ENCODE measurements at places on chromosomes 2 and 18.

- no peak for DNase-seq
Measured at GRCh38 chr18:73646772-73647171, 500.9 kb downstream of the FBXO15 start.

DNA sequence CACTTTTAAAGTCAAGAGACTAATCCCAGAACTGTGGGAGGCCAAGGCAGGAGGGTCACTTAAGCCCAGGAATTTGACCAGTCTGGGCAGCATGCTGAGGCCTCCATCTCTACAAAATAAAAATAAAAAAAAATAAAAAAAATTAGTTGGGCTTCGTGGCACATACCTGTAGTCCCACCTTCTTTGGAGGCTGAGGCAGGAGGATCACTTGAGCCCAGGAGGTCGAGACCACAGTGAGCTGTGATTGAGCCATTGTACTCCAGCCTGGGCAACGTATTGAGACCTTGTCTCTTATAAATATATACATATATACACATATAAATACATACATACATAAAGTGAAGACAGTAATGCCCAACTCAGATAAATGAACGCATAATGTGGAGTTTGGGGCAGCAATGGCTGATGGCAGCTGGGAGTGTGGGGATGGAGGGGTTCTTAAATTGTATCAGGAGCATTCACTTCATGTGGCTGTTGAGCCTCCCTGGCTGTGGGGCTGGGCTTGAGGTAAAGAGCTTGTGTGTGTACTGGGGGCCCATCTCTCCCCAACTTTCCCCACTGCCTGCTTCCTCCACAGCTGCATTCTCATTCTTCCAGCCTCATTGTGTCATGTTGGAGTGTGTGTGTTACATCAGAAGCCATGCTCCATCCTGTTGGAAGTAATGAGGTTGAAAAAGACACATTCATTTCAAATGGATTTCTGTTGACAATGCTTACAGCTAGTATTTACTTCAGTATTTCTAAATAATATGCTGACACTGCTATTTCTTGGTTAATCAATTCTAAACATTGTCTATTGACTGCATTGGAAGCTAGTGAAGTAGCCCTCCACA is 96.5 kb upstream of the HS6ST1 start:
- no peak for DNase-seq

DNA sequence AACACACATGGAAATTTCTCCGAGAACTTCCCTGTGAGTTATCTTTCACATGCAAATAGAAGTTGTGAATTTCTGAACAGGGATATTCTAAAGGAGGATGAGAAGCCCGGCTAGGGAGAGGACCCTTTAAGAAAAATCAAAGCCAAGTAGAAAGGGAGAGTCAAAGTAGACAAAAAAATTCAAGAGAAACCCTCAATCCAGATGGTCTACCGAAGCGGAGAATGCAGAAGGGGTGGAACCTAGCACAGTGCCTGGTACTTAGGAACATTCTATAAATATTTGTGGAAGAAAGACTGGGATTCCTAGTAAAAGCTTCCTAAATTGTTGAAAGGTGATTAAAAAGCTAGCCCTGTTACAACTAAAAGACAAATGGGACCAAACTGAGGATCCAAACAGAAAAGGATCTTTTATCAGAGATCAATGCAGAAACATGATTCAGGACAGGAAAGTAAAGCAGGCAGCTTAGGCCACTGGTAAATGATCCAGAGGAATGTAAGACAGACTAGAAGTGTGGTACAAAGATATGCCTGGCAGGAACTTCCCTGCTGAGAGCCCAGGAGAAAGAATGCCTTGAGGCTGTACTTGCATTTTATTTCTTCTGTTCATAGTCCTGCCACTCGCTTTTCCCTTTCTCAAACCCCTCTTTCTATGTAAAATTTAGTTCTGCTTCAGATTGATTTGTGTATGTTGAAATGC is 19.5 kb upstream of the GLS start:
- no peak for DNase-seq

GRCh38 chr2:68605939-68606338 is 37.4 kb upstream of the PROKR1 start:
- DNase-seq, result no peak

DNA sequence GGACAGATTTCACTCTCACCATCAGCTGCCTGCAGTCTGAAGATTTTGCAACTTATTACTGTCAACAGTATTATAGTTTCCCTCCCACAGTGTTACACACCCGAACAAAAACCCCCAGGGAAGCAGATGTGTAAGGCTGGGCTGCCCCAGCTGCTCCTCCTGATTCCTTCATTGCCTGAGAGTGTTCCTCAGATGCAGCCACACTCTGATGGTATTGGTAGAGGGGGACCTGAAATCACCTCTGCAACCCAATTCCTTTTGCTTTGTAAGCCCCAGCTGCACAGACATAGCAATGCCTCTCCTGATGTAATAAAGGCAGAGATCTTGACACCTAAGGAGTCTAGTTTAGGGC is 1529.8 kb downstream of the RPIA start:
- no peak for DNase-seq

- no peak for DNase-seq
Measured at GRCh38 chr18:37698508-37699040, 133.0 kb upstream of the CELF4 start.

- no peak for DNase-seq
Measured at GRCh38 chr2:234919711-234920110, 32.1 kb upstream of the SH3BP4 start.

DNA sequence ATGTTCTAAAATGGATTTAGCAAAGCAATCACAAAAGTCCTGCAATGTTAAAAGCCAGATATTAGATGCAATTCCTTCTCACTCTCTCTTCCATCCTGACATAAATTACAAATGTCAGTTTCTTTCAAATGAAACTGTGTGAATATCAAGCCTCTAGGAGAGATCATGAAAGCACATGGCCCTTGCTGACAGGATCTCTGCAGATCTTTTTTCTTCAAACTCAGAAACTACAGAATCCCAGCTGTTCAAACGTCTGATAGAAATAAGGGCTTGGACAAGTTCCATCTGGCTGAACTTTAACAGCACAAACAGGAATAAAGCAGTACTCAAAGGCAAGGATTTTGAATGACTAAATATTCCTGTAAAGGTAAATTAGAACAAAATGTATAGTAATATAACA is 47.6 kb downstream of the PDE1A start:
- no peak for DNase-seq

DNA sequence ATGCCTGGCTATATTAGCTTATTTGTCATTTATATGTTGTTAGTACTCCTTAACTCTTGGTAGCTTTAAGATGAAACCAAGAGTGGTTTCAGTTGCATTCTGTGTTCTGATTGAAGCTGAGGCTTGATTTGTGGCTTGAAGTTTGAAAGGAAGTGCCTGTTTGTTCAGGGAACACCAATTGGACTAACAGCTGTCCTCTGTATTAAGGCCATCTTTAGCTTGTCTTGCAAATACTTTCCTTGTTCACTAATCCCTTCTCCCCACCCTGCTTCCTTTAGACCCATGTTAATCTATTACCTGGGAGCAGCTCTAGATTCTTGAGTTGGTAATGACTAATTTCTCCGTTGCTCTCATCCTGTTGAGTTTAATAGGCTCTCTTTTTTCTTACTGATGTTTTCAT is 13.4 kb downstream of the ITGA6 start:
- DNase-seq, result no peak

GRCh38 chr2:66539452-66539851 is 104.5 kb downstream of the MEIS1 start:
- no peak for DNase-seq

DNA sequence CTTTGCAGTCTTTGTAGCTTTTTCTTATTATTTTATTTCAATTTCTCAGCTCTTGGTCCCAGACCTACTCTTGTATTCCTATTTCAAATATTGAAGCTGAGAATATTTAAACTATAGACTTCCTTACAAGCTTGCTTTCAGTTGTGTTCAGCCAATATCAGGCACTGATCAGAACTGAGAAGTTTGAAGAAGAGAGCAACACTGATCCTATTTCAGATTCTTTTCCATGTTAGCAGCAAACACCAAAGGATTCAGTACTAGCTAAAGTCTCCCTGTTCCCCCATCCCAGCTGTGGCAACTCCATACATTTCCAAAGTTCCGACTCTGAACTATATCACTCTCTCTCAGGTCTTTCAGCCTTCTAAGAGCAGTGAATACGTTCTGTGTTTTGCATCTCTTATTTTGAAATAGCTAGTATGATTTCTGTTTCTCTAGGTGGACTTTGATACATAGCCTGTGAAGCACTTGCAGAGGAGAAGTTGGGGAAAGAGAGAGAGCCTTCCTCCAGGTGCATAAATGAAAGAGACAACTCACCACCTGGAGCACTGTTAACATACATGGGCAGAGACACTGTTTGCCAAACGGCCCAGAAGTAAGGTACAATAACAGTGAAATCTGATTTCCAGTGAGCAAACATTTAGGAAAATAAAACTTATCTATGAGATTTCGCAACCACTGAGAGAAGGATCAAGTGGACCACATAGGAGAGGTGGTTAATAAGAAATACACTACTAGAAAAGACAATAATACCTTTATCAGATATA is 135.0 kb upstream of the ZNF804A start:
- DNase-seq, result no peak

GRCh38 chr2:80128080-80128479 is 176.5 kb downstream of the LRRTM1 start:
- DNase-seq, result no peak

GRCh38 chr2:144084114-144084661 is 435.7 kb downstream of the ZEB2 start:
- no peak for DNase-seq

DNA sequence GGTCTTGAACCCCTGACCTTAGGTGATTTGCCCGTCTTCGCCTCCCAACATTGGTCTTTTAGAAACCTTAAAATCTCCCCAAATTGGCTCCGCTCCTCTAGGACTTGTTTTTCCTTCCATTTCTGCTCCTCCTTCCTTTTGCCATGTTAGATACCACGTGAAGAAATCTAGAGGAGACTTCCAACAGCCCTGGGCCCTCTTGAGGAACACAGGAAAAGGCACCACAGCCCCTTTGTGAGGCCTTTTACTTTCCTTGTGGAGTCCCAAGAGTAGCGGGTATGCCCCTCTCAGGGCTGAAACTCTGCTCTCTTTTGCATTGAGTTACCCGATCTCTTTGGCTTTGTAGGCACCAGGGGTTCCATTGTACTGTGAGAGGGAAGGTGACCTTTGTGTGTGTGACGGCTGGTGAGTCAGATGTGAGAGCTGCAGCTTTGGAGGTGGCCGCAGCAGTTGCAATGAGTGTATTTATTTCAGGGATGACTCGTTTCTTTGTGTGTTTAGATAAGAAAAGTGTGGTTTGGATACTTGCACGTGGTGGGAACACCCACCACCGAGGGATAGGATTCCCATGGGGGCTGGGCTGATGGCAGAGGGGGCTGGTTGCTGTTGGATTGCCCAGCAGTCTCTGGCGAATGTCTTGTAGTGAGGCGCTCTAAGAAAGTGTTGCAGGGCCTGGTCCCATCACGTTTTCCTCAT is 218.4 kb upstream of the HS6ST1 start:
- DNase-seq, result no peak

DNA sequence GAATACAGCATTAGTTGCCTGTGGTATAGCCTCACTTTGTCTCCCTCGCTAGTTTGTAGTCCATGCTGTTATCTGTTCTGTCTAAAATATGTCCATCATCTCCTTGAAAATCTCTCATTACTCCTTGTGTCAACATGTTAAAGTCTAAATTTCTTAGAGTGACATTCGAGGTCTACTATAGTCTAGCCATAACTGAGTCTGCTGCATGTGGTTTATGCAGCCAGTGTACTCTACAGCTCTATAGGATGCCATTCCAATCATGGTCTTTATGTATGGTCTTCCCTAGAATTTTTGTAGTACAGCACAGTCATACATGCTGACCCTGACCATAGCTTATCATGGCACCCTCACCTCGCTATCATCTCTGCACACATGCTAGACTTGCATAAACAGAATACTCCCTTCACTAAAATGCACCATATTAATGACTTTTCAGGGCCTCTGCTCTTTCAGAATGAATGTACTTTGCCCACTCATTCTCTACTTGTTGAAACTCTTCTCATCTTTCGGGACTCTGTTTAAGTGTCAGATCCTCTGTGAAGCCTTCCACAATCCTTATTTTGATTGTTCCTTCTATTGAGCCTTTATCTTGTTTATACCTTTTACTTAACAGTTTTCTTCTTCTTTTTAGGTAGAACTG is 12.8 kb downstream of the TANK start:
- no peak for DNase-seq

- no peak for DNase-seq
Measured at GRCh38 chr2:25598911-25599310, 74.5 kb downstream of the DTNB start.

DNA sequence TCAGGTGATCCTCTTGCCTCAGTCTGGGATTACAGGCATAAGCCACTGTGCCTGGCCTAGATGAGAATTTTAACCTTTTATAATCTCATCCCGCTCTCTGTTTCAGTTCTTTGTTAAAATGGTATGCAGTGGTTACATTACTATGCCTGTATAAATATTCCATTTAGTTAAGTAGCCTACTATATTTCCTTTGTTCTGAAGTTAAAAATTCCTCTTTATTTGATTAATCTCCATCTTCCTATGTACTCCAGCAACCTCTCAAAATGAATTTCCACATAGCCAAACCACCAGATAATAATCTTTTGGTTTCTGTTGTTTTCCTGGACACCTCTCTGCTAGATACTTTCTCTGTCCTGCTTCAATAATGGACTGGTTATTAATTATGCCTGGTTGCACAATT is 15.8 kb downstream of the RAB10 start:
- no peak for DNase-seq

DNA sequence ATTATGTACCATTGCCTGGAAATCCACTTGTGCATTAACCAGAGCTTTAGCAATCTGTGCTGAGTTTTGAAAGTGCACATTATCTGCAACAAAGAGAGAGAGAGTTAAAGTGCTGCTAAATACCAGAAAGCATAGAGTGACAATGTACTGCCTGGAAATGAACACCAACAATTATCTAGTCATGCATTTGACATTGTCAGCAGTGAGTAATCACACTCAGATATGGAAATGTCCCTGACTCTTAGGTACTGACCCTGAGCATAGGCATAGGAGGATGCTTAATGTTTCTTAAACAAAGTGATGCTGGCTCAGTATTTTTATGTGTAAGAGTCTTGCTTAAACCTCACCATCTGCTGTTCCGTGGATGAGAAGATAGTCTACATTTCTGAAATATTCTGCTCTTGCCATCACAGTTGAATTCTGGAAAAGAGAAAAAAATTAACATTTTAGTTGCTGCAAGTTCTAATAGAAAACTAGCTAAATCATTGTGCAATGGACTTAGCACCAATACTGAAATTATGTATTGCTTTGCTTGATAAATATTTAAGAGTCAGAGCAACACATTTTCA is 20.8 kb upstream of the GCG start:
- DNase-seq, result no peak

DNA sequence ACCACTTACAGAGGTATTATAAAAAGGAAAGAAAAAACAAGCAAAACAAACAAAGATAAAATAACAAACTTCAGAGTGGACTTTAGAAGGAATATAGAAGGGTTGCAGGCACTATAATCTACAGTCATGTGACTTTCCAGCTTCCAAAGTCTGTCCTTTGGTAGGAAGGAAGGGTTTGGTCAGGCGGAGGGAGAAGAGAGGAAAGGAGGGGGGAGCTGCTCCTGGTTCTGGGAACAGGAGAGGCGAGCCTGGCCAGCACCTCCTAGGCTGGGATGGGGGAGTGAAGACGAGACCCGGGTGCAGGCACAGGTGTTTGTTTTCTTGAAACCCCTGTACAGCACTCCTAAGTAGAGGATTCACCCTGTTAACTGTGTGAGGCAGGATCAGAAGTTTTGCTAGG is 53.8 kb upstream of the GATA6 start:
- DNase-seq, result no peak

- no peak for DNase-seq
Measured at GRCh38 chr2:231321556-231322334, 73.8 kb upstream of the B3GNT7 start.

GRCh38 chr2:232213176-232213575 is 165.4 kb upstream of the ALPP start:
- no peak for DNase-seq

Measured in stimulated activated CD8-positive, alpha-beta memory T cell treated with anti-CD3 and anti-CD28 coated beads, Interleukin-4, amount 100 ng/mL, for 1 hour (primary cell).